ENCODE measurements at places on chromosomes 16 and 17.
A peak's percentile ranks its signal among the peaks of the same experiment; 100 is the strongest.

- no peak for DNase-seq
Measured at GRCh38 chr17:43026595-43026994, 1.6 kb downstream of the RND2 start.

DNA sequence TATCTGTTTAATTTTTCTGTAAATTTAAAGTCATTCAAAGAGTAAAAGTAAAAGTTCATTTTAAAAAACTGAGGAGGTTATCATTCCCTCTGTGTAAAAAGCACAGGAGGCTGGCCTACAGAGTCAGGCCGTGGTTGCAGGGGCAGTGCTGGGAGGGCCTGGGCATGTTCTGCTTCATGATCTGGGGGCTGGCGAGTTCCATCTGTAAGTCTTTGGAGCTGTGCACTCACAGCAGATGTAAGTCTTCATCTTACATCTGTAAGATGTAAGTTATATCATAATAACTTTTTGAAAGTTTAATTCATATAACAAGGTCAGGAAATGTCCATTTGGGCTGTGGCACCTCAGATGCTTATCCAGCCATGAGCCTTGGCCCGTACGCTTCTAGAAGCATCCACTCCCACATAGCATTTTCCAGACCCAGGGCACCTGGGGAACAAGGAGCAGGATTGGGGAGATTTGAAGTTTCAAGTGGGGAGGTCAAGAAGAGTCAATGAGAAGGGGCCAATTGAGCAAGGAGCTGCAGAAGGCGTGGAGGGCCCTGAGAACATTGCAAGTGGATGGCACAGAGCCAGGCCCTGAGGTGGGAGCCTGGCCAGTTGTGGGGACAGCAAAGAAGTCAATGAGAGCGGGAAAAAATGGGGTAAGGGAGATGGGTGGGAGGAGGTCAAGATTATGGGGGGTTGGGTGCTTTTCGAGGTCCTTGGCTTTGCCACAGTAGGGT, 54.1 kb downstream of the TNFRSF13B start:
- no peak for DNase-seq

GRCh38 chr17:18261146-18261515, 669 bp downstream of the MIEF2 start:
- peak; percentile 54 for DNase-seq

- DNase-seq: no peak
Measured at GRCh38 chr16:18802767-18803343, 1.5 kb upstream of the ARL6IP1 start.

DNA sequence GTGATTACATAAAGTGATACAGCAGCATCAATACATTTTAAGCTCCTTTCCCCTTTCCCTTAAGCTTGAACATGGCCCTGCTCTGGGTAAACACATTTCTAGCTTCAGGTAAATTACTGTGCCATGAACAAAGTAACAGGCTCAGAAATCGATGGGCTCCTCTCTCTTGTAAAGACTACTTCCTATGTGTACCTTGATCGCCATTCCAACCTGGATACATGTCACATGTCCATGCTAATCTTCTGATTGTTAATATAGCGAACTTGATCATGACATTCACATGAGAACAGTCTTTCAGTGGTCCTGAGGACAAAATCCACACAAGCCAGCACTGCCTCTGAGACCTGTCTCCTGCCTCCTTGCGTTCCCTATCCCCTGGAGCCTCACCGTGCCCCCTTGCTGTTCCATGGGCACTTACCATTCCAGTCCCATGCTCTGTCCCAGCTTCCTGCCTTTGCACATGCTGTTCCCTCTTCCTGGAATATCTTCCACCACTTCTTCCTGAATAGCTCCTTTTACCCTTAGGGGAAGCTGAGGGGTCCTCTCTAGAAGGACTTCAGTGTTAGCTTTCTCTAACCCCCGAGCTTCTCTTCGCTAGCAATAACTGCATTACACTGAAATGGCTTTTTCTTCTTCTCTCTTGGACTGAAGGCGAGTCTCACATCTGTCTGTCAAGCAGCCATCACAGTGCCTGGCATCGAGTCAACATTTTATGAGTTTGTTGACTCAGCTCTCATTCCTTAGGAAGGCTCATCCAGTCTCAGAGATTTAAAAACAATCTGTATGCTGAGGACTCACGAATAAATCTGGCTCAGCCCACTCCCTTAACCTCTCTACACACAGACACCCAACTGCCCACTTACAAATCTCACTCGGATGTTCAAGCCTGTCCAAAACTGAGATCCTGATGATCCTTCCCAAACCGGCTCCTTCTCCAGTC, 93.3 kb downstream of the ASIC2 start:
- DNase-seq: no peak

GRCh38 chr17:63930951-63931575, 1.1 kb downstream of the CD79B start:
- DNase-seq: peak; percentile 53

GRCh38 chr17:49067163-49067562, 65.4 kb upstream of the B4GALNT2 start:
- DNase-seq: no peak

DNA sequence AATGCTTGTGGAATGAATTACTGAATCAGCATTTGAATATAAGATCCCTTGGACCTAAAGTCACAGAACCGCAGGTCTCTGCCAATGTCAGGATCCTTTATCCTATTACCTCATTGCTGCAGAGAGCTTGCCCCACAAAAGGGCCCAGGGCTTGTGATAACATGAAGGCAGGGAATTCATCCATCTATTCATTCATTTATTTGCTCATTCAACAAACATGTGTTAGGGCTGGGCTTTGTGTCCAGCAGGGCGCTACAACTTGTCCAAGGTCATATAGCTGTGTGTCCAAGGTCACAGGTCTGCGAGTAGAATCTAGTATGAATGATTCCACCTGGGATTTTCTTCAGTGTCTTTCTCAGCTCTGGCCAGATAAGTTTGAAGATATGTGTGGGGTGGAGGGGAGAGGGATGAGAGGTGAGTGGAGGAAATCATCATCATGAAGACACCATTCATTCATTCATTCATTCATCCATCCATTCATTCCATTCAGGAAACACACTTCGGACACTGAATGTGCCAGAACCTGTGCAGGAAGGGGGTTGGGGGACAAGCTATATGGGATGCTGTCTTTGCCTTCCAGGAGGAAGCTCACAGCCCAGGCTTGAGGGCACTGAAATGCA, 1.3 kb upstream of the UNC45B start:
- no peak for DNase-seq

- DNase-seq: no peak
Measured at GRCh38 chr17:12068946-12069345, 48.3 kb downstream of the MAP2K4 start.

GRCh38 chr17:40722241-40722640, 18.7 kb upstream of the KRT24 start:
- no peak for DNase-seq

DNA sequence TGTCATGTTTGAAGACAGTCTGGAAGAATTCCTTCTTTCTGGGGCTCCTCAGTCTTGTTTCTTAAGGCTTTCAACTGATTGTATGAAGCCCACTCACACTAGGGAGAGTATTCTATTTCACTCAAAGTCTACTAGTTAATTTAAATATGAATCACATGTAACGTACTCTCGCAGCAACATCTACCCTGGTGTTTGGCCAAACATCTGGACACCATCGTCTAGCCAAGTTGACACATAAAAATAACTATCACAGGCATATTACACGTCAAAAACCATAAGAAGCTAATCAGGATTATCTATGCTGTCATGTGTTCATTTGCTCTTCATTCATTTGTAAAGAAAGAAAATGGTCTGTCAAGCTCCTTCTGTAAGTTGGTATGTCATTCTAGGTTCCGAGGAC, 787.4 kb downstream of the KCNJ2 start:
- no peak for DNase-seq

DNA sequence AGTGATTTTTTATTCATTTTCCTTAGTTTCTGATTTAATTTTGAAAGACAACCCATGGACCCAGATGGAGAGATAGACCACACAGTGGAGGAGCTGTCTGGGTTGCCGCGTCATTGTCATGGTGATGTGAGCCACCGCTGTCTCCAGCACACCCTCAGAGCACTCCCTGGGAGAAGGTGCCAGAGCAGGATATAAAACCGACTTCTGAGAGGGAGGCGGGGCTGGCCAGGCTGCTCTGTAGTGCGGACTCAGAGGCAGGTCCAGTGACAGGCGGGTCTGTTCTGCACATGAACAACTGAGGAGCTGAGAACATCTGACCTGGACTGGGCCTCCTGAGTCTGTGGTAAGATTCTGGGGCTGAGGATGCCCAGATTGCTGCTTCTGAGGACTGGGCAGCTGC, 216.3 kb upstream of the NLRP1 start:
- no peak for DNase-seq

GRCh38 chr17:21299981-21300600, 15.6 kb downstream of the MAP2K3 start:
- DNase-seq: no peak

DNA sequence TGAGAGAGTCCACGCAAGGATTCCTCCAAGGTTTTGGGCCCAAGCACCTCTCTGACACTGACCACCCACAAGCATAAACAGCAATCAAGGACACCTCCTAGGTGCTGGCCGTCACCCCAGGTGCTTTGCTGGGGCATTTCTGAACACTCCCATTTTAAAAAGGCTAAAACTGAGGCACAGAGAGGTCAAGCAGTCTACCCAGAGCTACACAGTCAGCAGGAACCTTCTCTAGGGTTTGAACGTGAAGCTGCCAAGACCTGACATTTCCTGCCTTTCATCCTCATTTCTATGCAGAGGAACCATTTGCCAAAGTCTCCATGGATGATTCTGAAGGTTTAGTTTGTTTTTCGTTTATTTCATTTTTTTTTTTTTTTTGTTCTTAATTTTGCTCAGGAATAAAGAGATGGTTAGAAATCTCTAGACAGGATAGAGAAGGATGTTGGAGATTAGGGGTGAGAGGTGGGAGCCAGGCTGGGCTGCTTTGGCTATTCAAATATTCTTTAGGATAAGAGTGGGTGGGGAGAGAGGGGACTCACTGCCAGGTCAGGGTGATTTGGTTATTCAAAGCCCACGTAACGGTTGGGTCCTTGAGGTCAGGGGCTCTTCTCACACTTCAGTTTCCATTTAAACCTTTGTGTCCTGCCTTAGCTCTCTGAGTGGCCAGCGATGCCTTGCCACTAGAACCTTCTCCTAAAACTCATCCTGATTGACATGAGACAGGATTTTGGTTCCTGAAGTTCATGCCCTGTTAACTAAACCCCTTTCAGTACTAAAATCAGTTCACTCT, 6.2 kb downstream of the PLCG2 start:
- no peak for DNase-seq

GRCh38 chr17:59362811-59363205, 31.4 kb downstream of the YPEL2 start:
- no peak for DNase-seq

GRCh38 chr16:66899945-66900710, 18.6 kb downstream of the CDH16 start:
- DNase-seq: peak; percentile 89

DNA sequence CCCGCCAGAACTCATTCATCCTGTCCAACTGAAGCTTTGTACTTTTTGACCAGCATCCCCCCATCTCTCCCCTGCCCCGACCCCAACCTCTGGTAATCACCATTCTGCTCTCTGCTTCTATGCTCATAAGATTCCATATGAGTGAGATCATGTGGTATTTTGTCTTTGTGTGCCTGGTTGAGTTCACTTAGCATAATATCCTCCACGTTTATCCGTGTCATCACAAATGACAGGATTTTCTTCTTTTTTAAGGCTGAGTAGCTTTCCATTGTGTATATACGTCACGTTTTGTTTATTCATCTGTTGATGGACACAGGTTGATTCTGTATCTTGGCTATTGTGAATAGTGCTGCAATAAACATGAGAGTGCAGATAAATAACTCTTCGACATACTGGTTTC, 278.9 kb downstream of the SNX29 start:
- DNase-seq: no peak

- no peak for DNase-seq
Measured at GRCh38 chr16:75104836-75105235, 11.7 kb downstream of the LDHD start.

- DNase-seq: no peak
Measured at GRCh38 chr17:14019186-14019956, 49.9 kb upstream of the COX10 start.

DNA sequence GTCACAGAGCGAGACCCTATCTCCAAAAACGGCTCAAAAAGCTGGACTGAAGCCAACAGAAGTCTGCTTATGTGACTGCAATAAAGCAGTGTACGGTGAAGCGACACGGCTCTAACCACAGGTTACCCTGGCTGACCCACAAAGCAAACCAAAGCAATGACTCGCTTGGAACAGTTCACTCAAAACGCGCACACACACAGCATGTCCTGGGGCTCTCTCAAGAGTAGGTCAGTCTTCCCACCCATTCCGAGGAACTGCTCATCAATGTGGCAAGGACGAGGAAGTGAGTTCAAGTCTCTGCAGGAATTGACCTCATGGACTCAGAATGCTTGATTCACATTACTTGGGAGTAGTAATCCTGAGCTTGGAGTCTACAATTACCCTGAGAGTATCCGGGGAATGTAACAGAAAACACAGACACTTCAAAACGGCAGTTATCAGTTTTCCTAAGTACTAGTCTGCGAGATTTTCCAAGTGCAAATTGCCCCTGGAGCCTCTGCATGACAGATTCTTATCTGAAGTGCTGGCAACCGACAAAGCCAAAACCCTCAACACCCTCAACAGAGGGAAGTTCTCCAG, 25.4 kb downstream of the PELP1 start:
- DNase-seq: no peak

DNA sequence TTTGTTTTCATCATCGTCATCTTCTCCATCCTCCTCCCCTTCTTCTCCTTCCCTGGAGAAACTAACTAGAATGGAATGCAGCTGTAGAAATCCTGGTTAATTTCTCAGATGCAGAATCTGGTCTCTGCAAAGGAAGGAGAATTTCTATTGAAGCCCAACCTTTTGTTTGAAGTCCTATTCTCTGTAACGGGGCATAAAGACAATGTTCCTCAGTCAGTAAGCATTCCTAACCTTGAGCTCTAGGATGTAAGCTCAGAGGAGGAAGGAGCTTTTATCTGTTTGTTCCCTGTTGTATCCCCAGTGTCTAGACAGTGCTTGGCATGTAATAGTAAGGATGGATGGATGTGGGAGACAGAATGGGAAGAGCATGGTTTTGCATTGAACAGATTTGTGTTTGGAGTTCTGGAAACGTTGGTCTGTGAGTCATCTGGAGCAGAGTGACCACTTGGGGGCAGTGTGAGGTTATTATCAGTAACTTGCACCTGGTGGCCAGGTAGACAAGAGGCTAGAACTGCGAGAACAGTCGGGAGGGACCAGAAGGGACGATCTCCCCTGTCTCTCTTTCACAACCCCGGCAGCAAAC, 363.7 kb downstream of the SNX29 start:
- DNase-seq: peak; percentile 37

All from mucosa of gallbladder (tissue), 1 donor.